ENCODE measurements at places on chromosomes 2 and 18.

DNA sequence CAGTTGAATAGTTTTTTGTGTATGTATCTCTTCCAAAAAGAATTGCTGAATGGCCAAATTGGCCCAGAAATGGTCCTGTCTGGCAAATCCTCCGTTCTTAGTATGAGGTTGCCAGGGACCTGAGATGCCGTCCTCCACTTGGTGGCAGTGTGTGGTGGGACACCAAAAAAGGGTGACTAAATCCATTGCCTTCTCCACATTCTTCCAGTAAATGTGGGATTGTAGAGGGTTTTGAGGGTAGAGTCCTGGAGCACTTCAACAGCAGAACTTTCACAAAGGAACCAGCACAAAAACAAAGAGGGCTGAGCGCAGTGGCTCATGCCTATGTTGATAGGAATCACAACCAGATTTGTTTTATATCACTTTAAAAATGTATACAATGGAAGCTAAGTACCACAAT is 199.9 kb downstream of the BCL2 start:
- no peak for DNase-seq

DNA sequence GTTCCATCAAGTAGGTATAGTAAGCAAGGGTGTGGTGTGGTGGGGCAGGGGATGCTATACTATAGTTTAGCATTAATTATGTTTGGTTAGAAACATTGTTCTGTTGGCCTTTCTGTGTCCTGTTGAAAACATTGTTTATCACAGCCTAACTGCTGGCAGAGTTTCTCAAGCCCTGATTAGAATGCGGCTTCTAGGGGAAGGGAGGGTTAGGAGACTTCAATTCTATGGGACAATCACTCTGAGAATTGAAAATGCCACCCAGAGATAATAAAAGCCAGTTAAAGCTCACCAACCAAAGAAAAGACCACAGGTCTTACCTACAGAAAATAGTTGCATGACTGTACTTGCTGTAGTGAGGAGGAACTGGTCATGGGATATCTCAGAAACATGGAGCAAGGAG is 19.9 kb upstream of the SMCHD1 start:
- DNase-seq = no peak

DNA sequence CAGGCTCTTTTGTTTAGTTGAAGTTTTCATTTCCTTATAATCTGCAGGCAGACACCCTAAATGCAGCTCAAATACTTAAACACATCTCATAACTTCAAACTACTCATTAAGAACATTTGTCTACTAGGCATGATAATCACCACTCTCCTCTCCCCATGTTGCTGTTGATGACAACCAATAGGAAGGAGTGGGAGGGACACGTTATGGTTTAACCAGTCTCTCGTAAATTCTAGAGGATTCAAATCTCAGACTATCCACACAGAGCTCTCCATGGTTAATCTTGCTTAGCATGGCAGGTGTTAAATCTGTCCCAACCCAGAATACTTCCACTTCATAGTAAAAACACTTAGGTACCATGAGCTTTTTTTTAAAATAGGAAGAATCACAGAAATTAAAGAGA is 127.4 kb upstream of the AQP4 start:
- DNase-seq = no peak

GRCh38 chr2:125746321-125747164 is 909.4 kb upstream of the GYPC start:
- no peak for DNase-seq

DNA sequence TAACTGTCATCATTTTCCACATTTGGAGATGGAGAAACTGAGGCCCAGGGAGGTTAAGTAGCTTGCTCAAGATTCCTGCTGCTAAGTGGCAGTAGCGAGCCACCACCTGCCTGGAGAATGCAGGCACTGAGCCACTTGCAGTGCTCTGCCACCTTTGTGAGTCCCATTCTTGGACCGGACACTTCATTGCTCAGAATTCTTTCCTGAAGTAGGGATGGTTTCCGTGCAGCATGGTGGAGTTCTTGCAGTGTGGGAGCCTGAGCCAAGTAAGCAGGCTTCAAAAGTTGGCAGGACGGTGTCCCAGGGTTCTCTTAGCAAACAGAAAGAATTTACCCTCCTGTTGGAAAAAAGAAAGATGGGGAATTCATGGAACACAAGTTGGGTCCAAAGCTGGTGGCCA is 115.0 kb upstream of the MMADHC start:
- no peak for DNase-seq

DNA sequence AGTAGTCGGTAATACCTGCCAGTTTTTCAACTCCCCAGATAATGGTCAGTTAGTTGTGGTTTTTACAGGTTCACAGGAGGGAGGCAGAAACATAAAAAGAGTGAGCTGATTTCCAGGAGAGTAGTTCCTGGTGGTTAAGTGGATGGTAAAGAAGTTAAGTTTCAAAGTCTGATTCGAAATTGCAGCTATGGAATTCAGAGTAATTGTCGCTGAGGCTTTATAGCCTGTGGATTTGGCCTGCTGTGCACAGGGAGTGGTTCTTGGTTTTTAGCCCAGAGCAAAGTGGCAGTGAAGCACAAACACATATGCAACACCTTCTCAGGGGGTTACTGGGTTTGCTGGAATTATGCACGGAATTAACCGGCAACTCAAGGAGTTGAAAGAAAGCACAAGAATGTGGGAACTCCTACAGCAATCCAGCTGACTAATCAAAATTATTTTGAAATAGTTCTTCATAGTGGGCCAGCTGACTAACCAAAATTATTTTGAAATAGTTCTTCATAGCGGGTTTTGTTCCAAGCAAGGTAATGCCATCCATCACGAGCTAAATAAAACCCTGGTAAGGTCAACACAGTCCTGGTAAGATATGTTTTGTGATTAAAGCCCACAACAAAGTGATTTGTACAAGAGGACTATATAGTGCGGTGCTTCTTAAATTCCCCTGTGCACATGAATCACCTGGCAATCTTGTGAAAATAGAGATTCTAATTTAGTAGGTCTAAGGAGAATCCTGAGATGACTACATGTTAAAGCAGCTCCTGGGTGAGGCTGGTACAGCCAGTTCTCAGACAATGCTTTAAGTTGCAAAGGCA is 94.4 kb downstream of the SGPP2 start:
- DNase-seq = no peak
